ENCODE measurements at places on chromosomes 3 and 15. TPM values are rescaled to one million over a fixed set of nuclear protein-coding genes. Genes with fewer than 3 reads are reported as not detected.

The KNG1 gene
- not detected for total RNA-seq

The RAD51 gene
- total RNA-seq: 0.74 TPM

The FGF7 gene
- 1.2 TPM for total RNA-seq

The GP9 gene
- total RNA-seq: 0.25 TPM

The FSIP1 gene
- 7.4 TPM for total RNA-seq

The CCR1 gene
- 0.49 TPM for total RNA-seq

The ITIH4 gene
- 2.2 TPM for total RNA-seq

The GXYLT2 gene
- total RNA-seq: 4.7 TPM

The BUB1B gene
- total RNA-seq: 3.0 TPM

The FAM107A gene
- total RNA-seq: 32.2 TPM

The PARL gene
- 17.7 TPM for total RNA-seq

The CCR8 gene
- not detected for total RNA-seq

The COL7A1 gene
- 1.7 TPM for total RNA-seq

The SLC26A6 gene
- 3.2 TPM for total RNA-seq

The NR1I2 gene
- 0.74 TPM for total RNA-seq

The THRB gene
- total RNA-seq: 54.1 TPM

The SAXO2 gene
- 4.7 TPM for total RNA-seq

All from temporal lobe (tissue), 4 donors.